ENCODE measurements at places on chromosomes 13 and 19.

DNA sequence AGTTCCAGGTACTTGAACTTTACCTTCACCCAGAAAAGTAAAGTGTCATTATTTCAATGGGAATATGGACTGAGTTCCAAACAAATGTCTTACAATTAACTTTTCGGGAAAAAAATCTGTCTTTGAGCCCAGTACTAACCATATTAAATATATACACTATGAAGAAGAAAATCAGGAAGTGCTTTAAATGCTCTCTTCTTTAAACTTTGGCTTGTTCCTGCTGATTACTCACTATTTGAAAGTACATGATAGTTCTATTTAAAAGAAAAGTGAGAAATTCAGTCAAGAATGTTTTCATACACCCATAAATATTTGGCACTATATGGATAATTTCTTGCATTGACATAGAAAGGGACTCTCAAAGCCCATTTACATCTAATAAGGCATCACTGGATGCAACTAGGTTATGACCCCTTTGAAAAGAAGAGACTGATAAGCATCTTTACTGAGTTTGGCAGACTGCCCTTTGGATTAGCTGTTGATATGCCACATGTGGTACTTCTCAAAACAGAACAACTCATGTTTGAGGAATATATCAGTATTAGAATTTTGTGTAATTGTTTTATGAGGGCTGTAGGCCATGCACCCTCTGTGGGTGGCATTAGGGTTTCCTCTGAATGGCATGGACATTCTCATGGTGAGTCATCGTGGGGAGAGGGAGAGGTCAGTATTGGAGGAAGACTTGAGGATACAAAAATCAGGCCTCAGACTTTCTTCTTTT, 25.0 kb upstream of the VWA8 start:
- no peak for DNase-seq

DNA sequence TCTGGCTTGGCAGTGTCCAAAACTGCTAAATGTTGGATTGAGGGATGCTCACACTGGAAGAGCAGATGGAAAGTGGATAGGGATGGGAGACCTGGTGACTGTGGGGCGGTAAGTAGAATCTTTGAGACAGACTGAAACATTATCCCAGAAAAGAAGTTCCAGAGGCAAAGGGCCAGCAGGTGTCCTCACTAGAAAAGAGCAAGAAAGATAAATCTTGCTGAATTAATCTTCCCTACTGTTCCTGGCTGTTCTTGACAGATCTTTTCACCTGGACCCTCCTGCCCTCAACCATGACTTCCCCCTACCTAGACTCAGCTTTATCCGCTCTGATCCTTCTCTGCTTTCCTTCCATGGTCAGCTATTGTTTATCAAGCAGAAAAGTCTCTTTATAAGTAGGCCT, 35.0 kb upstream of the FRY start:
- no peak for DNase-seq

DNA sequence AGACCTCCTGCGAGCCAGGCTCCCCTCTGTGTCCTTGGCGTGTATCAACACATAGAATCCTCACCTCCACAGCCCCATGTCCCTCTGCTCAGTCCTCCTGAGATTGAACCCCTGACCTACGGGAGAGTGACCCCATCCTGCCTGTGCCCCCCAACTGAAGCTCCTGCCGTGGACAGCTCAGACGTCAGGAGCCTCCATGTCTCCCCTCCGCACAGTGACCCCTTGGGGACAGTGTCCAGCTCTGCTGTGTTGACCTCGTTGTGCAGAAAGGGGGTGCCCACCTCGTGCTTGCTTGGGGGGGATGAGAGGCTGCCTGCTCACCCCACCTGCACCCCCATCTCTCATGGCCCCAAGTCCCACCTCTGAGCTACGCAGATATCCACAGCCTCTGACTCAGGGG, 490 bp upstream of the SIGLEC9 start:
- no peak for DNase-seq

- no peak for DNase-seq
Observed at GRCh38 chr13:99415014-99415650, 86.1 kb upstream of the TM9SF2 start.

DNA sequence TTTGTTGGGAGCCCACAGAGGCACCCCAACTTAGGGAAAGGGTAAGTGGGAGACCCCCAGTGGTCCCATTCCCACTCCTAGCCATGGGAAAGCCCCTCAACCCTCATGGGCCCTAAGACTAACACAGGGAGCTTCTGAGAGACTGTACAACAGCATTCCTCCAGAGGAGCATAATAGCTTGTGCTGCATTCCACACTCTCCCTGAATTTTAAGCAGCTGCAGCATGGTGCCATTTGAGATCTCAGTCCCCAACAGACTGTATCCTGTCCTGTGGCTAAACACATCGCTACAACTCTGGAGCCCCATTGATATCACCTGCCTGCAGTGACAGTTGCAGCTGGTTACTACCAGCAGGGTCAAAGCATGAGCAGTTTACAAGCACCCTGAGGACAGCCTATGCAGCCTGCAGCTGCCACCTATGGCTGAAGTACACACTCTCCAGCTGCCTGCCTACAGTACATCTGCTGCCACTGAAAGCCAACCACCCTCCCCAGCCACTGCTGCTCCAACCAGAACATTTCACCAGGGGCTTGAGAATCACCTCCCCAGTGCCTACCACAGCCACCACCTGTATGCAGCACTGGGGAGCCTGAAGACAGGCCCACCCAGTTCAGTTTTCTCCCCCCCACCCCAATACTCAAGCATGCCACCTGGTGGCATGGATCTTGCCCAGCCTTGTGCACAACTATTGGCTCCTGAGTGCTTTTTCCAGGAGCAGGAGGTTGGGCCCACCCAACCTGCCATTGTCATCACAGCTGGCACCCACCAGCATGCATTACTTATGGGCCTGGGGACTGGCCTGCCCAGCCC, 557.3 kb downstream of the GPC5 start:
- DNase-seq = no peak

GRCh38 chr19:4686700-4687099, 16.6 kb upstream of the MYDGF start:
- DNase-seq = no peak

- no peak for DNase-seq
Observed at GRCh38 chr13:54934121-54934520, 1905.5 kb downstream of the OLFM4 start.

DNA sequence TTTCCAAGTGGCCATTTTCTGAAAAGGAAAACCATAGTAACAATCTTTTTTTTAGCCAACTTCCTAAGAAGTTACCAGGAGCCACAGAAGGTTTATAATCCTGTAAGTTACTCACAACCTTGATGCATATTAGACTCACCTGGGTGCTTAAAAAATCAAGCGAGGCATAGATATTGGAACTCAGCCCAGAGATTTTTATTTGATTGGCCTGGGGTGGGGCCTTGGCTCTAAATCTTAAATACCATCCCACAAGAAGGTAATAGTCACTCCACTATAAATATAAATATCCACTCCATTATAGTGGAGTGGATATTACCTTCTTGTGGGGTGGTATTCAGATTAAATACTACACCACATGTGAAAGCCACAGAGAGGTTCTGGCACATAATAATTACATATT, 429.6 kb downstream of the RFC3 start:
- no peak for DNase-seq

DNA sequence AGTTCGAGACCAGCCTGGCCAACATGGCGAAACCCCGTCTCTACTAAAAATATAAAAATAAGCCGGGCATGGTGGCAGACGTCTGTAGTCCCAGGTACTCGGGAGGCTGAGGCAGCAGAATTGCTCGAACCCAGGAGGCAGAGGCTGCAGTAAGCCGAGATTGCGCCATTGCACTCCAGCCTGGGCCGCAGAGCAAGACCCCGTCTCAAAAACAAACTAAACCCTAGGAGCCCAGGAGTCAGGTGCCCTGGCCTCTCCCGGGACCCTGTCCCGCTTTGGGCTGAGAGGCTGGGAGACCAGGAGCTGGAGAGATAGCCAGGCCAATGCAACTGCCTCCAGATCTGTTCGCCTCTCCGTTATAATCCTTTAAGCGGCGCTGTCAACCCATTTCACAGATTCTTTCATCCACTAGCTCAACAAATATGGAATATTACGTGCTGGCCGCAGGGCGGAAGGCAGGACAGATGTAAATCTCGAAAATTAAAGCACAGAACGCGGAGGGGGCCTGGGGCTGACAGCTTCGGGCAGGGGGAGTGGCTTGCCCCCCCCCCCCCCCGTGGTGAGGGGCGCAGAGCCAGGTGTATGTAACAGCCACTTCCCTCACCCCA, 5.3 kb upstream of the MYBPC2 start:
- no peak for DNase-seq

GRCh38 chr19:3372413-3372812, 6.0 kb downstream of the NFIC start:
- DNase-seq = no peak

GRCh38 chr13:113931841-113932459, 41.9 kb downstream of the C13orf46 start:
- no peak for DNase-seq

GRCh38 chr13:49258089-49258796, 10.5 kb downstream of the CDADC1 start:
- DNase-seq = no peak

DNA sequence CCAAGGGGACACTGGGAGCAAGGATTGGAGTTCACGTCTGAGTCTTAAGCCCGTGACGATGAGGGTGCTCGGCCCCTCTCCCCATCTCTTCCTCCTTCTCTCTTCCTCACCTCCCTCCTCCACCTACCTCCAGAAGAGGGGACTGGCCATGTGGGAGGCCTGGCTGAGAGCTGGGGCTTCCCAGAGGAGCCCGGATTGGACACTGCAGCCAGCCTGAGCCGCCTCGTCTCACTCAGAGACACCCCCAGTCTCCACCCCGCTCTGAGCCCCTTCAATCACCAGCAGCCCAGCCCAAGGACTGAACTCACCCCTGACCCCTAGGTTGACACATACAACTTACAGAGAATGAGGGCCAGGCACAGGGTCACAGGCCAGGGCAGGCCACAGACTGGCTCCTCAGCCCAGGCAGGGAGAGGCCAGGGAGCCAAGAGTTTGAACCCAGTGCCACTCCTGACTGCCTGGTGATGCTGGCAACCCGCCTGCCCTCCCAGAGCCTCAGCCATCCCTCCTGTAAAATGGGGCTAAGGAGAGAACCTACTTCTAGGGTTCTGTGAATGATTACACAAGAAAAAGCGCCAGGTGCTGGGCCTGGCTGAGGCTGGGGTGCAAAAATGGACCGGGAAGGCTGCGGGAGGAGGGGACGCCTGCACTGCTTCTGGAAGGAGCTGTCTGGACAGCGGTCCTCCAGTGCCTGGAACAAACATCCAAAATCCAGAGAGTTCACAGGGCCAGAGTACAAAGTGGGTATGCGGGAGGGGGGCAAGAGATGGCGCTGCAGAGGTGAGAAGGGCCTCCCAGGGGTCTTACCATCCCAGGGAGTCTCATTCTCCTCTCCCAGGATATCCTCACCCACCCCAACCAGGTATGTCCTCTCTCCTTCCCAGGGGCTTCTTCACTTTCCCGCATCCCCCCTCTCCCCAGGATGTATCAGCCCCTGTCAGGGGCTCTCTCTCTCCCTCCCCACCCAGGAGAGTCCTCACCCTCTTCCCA, 1.1 kb downstream of the CD79A start:
- DNase-seq = no peak

DNA sequence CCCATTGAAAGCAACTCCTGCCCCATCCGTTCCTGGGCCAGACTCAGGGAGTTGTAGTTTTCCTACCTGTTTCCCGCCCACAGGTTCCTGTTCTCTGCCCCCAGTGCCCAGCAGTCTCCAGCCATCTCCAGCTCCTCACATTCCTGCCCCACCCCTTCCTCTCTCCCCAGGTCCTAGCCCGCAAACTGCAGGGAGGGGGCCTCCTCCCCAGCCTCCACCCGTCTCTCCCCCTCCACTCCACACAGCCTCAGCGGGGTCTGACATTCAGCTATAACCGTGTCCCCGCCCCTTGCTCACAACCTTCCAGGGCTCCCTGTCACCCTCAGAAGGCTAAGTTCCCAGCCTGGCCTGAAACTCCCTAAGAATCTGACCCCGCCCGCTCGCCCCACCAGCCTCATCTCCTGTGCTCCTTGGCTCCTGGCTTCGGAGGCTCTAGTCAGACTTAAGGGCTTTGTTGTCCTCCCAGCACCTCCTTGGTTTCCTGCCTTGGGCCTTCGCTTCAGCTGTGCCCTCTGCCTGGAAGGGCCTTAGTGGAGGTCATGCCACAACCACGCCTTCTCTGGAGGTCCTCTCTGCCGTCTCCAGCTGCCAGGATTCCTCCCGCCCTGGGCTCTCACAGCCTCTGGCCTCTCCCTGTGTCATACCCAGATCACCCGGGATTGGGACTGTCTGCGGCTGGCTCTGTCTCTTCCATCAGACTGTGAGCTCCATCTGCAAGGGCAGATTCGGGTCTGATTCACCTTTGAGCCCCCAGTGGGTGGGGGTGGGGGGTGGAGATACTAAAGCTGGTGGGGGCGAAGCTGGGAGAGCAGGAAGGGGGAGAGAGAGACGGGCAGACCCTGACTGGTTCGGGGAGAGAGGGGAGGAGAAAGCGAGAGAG, 5.1 kb upstream of the SPACA6 start:
- DNase-seq = peak; percentile 45

- DNase-seq = no peak
Observed at GRCh38 chr13:68713394-68713793, 1394.2 kb upstream of the ATXN8OS start.

DNA sequence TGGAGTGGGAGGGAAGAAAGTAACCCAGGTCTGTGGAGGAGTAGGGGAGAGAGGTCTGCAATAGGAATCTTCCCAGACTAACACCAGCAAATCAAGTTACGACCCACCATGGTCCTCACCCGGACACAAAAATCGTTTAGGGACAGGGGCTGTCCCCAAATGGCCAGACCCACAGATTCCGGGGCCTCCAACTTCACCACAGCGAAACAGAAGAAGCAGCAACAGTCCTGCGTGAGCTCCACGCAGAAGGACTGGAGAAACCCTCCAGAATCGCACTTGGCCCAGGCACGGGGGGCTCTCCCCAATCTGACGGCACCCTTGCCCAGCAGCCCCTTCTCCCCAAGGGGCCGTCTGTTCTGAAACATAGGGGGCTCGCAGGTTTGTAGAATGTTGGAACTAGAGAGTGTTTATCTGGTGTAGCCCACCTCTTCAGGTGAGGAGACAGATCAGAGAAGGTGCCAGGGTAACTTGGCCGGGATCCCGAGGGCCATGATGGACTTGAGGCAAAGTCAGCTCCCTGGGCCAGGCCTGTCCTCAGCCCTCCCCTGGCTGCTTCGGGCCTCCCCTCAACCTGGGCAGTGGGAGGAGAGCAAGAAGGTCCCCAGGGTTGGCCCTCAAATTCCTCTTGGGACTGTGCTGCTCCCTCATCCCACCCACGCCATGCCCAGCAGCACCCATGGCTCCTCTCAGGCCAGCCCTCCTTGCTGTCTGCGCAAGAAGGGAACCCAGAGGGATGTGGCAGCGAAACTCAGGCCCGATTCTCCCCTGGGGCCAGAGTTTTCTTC, 82.5 kb upstream of the GPR183 start:
- no peak for DNase-seq

All from NCI-H1694 treated with DMSO at 0.1 percent for 48 hours (cell line).